SJSA1 (cell line): ENCODE measurements at places on chromosomes 6 and 20.

- peak; percentile 17 for DNase-seq
Measured at GRCh38 chr6:116971959-116972358, 94.9 kb downstream of the RFX6 start.

DNA sequence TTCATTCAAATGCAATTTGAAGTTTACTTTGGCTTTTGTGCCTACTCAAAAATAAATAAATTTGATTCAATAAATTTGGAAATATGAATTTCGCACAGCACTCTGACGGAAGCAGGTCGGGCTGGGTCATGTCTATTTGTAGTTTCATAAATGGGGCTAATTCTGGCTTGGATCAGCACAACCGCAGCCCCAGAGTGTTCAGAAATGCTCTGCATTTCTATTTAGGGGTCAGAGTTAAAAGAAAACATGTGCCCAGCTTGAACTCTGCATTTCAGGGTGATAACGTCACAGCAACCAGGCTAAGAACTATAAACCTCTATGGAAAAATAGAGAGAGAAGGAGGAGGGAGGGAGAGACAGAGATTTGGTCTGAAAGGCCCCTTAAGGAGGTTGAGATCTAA lies 480.9 kb upstream of the NOX3 start:
- no peak for DNase-seq

GRCh38 chr6:63316113-63316512 lies 3.7 kb downstream of the LGSN start:
- no peak for DNase-seq

- DNase-seq: no peak
Measured at GRCh38 chr6:39037707-39038106, 10.9 kb upstream of the GLP1R start.

GRCh38 chr6:17397764-17398194 lies 4.4 kb downstream of the CAP2 start:
- DNase-seq: no peak

DNA sequence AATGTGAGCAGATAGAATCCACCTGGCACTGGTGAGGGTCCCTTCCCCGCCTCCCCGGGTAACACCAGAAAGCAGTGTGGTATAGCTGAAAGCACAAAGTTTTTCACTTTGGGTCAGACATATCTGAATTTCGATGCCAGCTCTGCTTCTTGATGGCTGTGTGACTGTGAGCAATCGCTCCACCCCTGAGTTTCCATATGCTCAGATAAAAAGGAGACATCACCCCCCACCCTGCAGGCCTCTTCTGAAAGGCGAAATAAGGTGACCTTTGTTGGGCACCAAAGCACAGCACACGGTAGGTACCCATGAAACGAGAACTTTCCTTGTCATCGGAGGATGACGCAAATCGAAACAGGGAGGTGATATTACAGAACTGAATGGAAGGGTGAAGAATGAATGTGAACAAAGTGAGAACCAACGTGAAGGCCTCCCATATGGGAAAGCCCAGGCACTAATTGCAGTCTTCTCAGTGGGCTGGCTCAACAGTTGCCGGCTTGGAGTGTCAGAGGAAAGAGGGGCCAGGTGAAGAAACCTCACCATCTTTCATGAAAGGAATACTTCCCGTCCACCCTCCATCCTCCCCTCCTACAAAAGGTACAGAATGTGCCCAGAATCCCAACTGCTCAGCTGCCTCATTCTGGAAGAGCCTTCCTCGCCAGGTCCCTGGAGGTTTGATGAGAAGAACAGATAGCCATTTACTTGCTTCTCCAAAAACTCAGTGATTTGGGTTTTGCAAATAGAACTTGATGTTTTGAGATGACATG lies 61.8 kb downstream of the NFATC2 start:
- no peak for DNase-seq

DNA sequence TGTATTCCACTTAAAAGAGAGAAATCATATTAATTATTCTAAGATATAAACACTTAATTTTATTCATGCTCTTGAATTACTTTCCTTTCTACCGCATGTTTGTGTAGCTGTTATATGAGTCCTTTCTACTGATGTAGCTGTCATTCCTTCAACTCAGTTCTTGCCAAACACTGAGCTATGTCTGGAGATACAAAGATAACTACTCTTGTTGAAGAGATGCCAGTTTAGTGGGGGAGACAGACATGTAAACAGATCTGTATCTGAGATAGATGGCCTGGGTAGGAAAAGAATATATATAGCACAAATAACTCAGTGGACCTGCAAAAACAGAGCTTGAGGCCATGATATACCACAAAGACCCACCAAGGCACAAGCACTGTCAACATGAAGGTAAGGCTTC lies 157.3 kb downstream of the BTBD9 start:
- DNase-seq: no peak

- no peak for DNase-seq
Measured at GRCh38 chr20:58706150-58706892, 13.7 kb downstream of the NPEPL1 start.

GRCh38 chr6:15534974-15535373 lies 127.9 kb downstream of the DTNBP1 start:
- DNase-seq: no peak

DNA sequence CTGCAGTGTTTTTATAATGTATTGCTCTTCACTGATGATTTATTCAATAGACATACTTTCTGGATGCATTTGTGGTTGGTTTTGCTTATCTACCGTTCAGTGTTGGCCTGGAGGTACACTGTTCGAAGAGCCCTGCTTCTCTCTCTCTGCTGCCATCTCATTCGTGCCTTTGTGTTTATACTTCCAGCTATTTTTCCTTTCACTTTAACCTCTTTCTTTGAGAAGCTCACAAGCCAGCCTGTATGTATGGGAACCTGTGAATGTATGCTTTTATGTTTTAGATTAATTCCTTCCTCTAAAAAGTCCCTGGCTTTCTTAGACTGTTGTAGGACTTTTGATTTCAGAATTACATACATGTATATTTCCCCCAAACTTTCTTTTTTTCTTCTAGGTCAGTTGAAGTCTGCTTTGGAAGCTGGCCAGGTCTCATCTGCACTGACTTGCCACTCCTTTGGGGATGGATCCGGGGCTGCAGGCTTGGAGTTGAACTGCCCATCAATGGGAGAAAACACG lies 83.0 kb downstream of the SCAND1 start:
- DNase-seq: peak; percentile 83
